Glutamatergic neuron (in vitro differentiated cells): ENCODE measurements at places on chromosomes 2 and 18.

DNA sequence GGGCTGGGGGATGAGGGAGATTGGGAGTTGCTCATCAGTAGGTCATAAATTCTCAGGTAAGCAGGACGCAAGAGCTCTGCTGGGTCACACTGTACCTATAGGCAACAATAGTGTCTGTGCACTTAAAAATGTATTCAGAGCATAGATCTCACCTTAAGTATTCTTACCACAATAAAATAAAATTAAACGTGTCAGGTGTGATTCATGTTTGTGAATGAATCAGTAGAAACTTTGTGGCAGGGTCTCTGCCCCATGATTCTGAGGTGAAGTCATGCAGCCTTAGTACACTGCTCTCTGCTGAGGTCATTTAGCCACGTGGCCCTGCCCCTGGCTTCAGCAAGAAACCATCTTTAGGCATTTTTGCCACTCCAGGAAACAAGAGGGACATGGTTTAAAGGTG is 253.8 kb downstream of the FBXO15 start:
- H3K27me3 ChIP-seq, result no peaks in the 10 kb centered on the region
- H3K36me3 ChIP-seq, result no peaks in the 10 kb centered on the region
- no peak overlapping the region for H3K27ac ChIP-seq
- no peaks in the 10 kb centered on the region for H3K4me1 ChIP-seq

DNA sequence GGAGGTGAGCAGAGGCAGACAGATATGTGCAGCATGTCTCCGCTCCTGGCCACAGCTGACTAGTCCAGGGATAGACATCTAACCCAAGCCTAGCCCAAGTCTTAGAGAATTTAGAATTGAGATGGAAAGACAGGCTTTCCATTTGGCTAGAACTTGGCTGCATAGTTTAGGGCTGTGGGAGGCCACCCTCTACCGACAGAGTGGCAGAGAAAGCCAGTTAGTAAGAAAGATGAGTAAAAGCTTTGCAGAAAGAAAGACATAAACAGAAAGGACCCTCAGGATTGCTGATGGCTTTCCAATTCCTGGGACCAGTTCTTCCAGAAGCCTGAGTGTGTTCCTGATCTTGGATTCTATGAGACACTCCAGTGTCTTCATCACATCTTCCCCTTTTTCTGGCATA is 62.1 kb downstream of the DYM start:
- no peak overlapping the region for H3K4me3 ChIP-seq
- no peaks in the 10 kb centered on the region for H3K36me3 ChIP-seq
- H3K27me3 ChIP-seq, result peaks cover 1% of the 10 kb centered on the region
- H3K27ac ChIP-seq, result no peak overlapping the region

GRCh38 chr2:10635430-10635829 is 54.3 kb downstream of the NOL10 start:
- no peaks in the 10 kb centered on the region for H3K36me3 ChIP-seq
- no peaks in the 10 kb centered on the region for H3K27me3 ChIP-seq
- peaks cover 6% of the 10 kb centered on the region for H3K4me1 ChIP-seq
- no peak for DNase-seq
- H3K27ac ChIP-seq, result no peak overlapping the region

DNA sequence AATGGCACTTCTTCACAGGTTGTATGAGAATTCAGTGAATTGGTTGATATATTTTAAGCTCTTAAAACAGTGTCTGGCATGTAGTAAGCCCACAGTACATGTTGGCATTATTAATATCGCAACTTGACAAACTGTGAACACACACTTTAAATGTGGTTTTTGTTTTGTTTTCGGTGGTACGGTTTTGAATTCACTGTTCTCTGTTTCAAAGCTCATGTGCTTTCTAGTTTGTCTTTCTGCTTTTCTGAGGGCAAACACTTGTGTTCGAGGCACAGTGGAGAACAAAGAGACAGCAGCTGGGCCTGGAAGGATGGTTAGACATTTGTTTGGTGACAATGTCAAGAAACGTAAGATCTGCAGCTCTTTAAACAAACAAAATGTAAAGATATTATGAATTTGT is 276.5 kb upstream of the MC4R start:
- no peak overlapping the region for H3K4me3 ChIP-seq
- H3K27me3 ChIP-seq, result no peaks in the 10 kb centered on the region
- H3K27ac ChIP-seq, result peak overlapping the region; percentile 5

DNA sequence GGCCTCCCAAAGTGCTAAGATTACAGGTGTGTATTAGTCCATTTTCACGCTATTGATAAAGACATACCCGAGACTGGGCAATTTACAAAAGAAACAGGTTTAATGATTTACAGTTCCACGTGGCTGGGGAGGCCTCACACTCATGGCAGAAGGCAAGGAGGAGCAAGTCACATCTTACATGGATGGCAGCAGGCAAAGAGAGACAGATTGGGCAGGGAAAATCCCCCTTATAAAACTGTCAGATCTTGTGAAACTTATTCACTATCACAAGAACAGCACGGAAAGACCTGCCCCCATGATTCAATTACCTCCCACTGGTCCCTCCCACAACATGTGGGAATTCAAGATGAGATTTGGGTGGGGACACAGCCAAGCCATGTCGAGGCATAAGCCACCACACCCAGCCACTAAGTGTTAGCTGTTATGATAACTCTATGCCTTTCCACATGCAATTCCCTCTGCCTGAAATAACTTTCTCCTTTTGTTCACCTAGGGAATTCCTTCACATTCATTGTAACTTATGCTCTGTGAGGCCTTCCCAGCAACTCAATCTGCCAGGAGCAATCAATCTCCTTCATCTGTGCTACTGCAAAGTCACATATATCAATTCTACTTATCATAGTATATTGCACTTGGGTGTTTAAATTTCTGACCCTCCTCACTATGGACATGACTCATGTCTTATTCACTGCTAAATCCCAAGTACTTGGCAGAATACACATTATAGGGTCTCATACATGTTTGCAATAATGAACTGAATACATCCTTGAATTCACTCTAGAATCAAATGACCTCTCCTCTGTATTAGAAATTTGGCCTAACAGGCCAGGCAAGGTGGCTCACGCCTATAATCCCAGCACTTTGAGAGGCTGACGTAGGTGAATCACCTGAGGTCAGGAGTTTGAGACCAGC is 7.4 kb downstream of the MCEE start:
- H3K4me3 ChIP-seq, result no peak overlapping the region
- H3K27ac ChIP-seq, result no peak overlapping the region
- peaks cover 6% of the 10 kb centered on the region for H3K36me3 ChIP-seq

DNA sequence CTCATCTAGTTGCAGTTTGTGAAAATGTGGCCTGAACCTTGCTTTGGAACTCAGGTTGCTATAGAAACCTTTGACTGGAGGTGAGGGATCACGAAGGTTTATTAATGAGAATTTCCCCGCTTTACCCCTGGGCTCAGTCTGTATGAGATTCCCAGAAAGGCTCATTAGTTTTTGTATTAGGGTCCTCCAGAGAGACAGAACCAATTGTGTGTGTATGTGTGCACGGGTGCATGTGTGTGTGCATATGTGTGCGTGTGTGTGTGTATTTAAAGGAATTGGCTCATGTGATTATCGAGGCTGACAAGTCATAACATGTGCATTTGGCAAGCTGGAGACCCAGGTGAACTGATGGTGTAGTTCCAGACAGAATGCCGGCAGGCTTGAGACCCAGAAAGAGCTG is 113.8 kb upstream of the DLX2 start:
- H3K4me3 ChIP-seq, result no peak overlapping the region
- no peak overlapping the region for H3K27ac ChIP-seq
- DNase-seq, result no peak
- no peaks in the 10 kb centered on the region for H3K27me3 ChIP-seq

GRCh38 chr2:42844901-42845821 is 52.8 kb upstream of the HAAO start:
- no peaks in the 10 kb centered on the region for H3K36me3 ChIP-seq
- H3K4me1 ChIP-seq, result peaks cover 2% of the 10 kb centered on the region
- no peak for DNase-seq
- H3K4me3 ChIP-seq, result no peak overlapping the region

DNA sequence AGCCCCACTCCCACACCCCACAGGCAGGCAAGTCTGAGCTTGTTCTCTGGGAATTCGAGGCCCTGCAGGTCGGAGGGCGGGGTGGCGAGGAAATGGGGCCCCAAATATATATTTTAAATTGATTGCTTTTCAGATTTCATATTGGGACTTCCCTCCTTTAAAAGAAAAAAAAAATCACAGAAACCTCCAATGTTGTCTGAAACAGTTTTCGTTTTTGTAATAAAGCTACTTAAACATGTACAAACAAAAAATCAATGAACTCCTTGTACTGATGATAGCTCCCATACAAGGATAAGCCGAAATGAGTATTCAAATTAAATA is 21.5 kb downstream of the THNSL2 start:
- DNase-seq, result no peak
- no peak overlapping the region for H3K4me3 ChIP-seq
- H3K27ac ChIP-seq, result no peak overlapping the region
- peaks cover 3% of the 10 kb centered on the region for H3K4me1 ChIP-seq

- no peak for DNase-seq
- H3K27me3 ChIP-seq, result peaks cover 4% of the 10 kb centered on the region
- peaks cover 7% of the 10 kb centered on the region for H3K36me3 ChIP-seq
Observed at GRCh38 chr2:106720026-106720425, 165.9 kb downstream of the ST6GAL2 start.

- H3K36me3 ChIP-seq, result no peaks in the 10 kb centered on the region
- peaks cover 3% of the 10 kb centered on the region for H3K27me3 ChIP-seq
- DNase-seq, result no peak
- H3K4me1 ChIP-seq, result peaks cover 56% of the 10 kb centered on the region
Observed at GRCh38 chr2:152383702-152384101, 48.7 kb downstream of the FMNL2 start.

DNA sequence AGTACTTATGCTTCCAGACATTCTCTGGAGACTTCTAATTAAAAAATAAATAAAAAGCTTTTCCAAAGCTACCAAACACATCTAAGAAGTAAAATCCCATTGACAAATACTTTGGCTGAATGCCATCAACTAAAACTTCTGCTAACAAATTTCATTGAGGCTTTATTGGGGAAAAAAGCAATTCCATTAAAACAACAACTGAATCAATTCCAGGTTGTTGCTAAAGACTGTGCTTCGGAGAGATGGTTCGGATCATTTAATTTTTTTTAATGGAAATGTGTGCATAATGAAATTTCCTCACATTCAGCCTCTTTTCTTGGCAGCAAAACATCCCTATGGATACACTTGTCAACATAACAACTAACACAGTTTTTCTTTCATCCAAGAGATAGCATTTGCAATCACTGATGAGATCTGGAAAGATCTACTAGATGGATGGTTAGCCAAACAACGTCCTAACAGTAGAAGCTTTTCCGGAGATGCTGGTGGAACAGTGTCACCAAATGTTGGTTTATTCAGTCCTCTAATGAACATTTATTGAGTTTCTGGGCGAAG is 446.1 kb upstream of the FAM98A start:
- H3K27ac ChIP-seq, result no peak overlapping the region
- no peaks in the 10 kb centered on the region for H3K27me3 ChIP-seq
- H3K4me1 ChIP-seq, result no peaks in the 10 kb centered on the region

DNA sequence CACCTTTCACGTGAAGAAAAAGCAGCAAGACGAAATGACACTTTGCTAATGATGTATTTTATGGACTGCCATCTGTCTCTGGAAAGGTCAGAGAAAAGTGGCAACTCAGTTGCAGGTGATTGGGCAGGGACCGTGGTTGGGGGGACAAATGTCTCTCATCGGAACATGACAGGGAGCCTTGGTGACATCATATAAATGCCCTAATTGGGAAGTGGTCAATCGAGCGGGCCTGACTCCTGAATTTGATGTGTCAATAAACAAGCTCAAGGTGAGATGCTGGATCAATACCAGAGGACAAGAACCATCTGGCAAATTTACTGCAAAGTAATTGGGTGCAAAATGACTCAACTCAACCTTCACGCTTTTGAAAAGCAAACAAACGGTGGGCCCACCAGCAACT is 151.9 kb upstream of the SKOR2 start:
- H3K36me3 ChIP-seq, result no peaks in the 10 kb centered on the region
- peaks cover 2% of the 10 kb centered on the region for H3K4me1 ChIP-seq
- H3K27me3 ChIP-seq, result peaks cover 3% of the 10 kb centered on the region
- no peak overlapping the region for H3K4me3 ChIP-seq
- H3K27ac ChIP-seq, result no peak overlapping the region

DNA sequence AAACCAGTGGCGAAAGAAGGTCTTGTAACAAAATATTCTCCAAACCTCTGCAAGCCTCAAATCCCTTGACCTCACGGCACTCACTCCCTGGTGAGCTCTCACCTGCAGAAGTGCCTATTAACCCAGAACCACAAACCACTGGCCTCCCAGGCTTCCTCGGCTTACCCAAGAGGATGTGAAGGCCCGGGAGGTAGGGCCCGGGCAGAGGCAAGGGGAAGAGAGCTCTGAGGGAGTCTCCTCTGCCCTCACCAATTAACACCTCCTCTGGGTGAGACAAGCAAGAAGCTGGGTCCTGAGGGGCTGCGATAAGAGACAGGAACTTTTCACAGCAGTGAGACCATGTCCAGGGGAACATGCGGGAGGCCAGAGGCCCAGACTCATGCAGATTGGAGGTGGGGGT is 53.7 kb downstream of the EMX1 start:
- peaks cover 2% of the 10 kb centered on the region for H3K27me3 ChIP-seq
- H3K27ac ChIP-seq, result no peak overlapping the region
- H3K4me1 ChIP-seq, result peaks cover 15% of the 10 kb centered on the region
- DNase-seq, result no peak
- H3K36me3 ChIP-seq, result no peaks in the 10 kb centered on the region
- H3K4me3 ChIP-seq, result no peak overlapping the region

DNA sequence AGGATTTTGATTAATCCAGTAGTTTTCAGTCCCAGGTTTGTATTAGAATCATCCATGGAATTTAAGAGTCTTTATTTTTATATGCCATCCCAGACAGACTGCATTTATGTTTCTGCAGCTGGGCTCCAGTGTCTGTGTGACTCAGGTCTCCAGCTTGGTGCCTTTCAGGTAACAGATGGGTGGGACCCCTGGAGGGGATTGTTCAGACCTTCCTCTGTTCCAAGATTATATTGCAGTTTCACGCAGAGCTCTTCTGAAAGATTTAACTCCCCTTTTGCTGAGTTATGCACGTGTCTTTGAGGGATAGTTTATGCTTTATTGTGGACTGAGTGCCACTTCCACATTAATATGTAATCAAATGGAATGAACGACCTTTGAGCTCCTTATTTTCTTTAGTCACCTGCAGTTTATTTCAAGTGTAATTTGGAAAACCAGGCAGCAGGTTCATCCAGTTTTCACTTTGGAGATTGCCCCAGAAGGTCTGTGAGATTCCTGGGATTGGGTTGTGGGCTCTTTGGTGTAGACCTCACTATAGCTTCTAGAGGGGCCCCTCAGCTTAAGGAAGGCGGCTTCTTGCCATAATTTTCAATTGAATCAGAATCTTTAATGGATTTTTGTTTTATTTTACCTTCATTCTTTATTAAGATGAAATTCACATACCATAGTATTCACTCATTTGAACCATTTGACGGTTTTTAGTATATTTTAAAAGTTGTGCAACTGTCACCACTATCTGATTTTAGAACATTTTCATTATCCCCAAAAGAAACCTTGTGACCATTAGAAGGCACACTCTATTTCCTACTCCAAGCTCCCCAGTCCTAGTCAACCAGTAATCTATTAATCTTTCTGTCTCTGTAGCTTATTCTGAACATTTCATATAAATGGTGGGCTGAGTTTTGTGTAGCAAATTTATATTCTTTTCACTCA is 135.0 kb downstream of the WDSUB1 start:
- H3K27me3 ChIP-seq, result no peaks in the 10 kb centered on the region
- no peaks in the 10 kb centered on the region for H3K36me3 ChIP-seq
- no peak overlapping the region for H3K27ac ChIP-seq
- peaks cover 18% of the 10 kb centered on the region for H3K4me1 ChIP-seq

GRCh38 chr2:223736488-223736887 is 100.9 kb downstream of the AP1S3 start:
- peaks cover 4% of the 10 kb centered on the region for H3K36me3 ChIP-seq
- DNase-seq, result no peak
- H3K4me3 ChIP-seq, result no peak overlapping the region
- H3K27me3 ChIP-seq, result peaks cover 5% of the 10 kb centered on the region
- no peak overlapping the region for H3K27ac ChIP-seq

- peak overlapping the region; percentile 81 for H3K4me3 ChIP-seq
- H3K27ac ChIP-seq, result peak overlapping the region; percentile 59
- DNase-seq, result peak; percentile 82
- H3K4me1 ChIP-seq, result peaks cover 9% of the 10 kb centered on the region
Observed at GRCh38 chr2:70887550-70888246, 48.0 kb upstream of the ATP6V1B1 start.
